Astrocyte of the spinal cord (primary cell): ENCODE measurements at places on chromosomes 2 and 18.

DNA sequence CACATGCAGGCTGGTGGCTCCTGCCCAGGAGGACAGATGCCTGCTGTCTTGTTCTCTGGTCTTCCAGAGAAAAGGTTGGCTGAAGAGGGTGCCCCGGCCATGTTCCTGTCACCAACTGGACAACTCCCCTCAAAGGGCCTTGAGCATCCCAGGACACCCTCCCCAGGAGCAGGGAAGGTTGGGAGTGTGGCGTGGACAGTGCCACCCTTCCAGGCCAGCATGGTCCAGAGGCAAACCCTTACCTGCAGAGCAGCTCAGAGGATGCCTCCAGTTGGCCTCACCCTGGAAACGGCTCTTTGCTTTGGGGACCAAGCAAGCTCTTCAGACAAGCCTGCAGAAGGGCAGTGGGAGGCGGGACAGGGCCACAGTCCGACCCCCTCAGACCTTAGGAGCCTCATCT is 4.9 kb upstream of the GPC1 start:
- DNase-seq, result no peak

DNA sequence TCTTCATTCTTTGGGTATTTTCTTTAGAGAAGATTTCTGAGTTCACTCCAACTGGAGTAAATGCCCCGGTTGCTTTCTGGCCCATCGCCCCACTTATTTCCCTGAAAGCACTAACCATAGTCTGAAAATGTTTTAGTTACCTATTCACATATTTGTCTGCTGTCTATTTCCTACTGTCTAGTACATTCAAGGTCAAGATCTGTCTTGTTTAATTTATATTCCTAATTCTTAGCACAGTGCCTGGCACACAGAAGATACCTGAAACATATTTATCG is 134.4 kb upstream of the KLHL14 start:
- DNase-seq, result no peak

- peak; percentile 46 for DNase-seq
Observed at GRCh38 chr2:108612153-108612513, 77.9 kb downstream of the LIMS1 start.

DNA sequence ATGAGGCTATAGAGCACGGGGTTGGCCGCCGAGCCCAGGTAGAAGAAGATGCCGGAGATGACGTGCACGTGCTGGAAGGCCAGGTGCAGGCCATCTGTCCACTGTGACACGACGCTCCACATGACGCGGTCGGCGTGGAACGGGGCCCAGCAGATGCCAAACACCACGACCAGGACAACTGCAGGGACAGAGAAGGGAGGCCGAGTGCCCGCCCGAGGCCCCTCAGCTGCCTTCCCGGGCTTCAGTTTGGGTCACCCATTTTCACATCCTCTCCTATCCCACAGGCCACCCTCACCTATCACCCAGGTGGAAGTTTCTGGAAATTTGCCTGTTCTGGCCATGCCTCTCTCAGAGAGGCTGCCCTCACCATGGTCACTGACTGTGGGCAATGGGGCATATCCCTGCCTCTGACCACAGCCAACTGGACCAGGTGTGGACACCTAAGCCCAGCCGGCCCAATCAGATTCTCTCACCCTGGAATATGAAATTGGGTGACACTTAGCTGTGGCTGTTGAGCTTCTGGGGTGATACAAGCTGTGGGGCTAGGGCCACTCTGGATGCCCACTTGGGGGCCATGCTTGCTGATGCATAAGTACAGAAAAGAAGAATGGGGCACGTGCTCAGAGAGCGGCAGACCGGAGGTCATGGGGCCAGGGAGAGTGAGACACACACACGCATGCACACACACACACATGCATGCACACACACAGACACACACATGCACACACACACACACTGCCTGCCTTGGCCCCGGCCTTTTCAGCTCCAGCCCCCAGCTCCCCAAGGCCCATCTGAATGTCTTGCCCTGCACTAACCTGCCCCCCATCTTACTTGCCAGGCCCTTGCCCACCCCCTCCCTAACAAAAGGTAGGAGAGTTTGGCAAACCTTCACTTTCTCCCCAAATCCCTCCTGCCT is 4.7 kb downstream of the NMUR1 start:
- DNase-seq, result no peak

- DNase-seq, result no peak
Observed at GRCh38 chr2:239776436-239777005, 248.6 kb downstream of the NDUFA10 start.

- no peak for DNase-seq
Observed at GRCh38 chr2:51994123-51994763, 962.3 kb upstream of the NRXN1 start.

DNA sequence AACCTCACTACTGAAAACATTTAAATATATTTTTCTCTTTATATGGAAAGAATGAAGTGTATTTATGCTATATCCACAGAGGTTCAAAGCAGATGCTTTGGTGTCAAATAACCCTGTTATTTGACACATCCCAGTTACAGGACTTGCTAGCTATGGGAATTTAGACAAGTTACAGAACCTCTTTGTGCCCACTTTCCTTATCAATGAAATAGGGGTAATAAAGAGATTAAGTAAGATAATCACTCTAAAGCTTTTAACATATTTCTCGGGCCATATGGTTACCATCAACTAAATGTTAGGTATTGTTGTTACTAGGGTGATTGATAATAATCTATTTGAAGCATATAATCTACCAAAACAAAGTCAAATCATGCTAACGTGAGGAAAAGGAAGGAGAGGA is 1660.6 kb upstream of the NXPH2 start:
- no peak for DNase-seq
